ENCODE measurements at places on chromosomes 12 and 14. TPM values are rescaled to one million over a fixed set of nuclear protein-coding genes. Genes with fewer than 3 reads are reported as not detected.

The KRT6C gene
- total RNA-seq = 3.5 TPM

The KLHL33 gene
- 0.30 TPM for total RNA-seq

The SCNN1A gene
- total RNA-seq = 10.2 TPM

The NGB gene
- total RNA-seq = not detected

The CSAD gene
- 75.0 TPM for total RNA-seq

All from skin of body (tissue), 3 donors.